ENCODE measurements at places on chromosomes 7 and 10. TPM values are rescaled to one million over a fixed set of nuclear protein-coding genes. Genes with fewer than 3 reads are reported as not detected.

GRCh38 chr10:78634389-78634815, 434.4 kb upstream of the ZMIZ1 start:
- no peak for DNase-seq

DNA sequence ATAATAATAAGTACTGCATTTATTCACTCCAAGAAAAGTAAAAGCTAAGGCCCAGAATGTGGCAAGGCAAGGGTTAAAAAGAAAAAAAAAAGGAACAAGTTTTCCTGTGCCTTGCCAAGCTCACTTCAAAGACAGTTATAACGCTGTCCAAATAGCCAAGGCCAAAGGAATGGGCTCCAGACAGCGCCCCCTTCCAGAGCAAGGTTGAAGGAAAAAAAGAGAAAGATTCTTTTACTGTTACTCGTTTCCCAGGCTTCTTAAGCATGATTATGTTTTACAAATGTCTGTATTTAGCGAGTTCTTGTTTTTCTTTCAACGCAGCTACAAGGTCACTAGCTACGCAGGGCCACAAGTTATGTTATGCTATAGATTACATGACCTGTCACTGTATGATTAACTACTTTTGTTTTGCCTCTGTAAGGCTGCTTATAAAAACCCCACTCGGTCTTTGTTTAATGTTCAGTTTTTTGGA, 9.1 kb upstream of the EIF4H start:
- peak; percentile 32 for DNase-seq

GRCh38 chr7:7834761-7835160, 116.4 kb upstream of the RPA3 start:
- no peak for DNase-seq

DNA sequence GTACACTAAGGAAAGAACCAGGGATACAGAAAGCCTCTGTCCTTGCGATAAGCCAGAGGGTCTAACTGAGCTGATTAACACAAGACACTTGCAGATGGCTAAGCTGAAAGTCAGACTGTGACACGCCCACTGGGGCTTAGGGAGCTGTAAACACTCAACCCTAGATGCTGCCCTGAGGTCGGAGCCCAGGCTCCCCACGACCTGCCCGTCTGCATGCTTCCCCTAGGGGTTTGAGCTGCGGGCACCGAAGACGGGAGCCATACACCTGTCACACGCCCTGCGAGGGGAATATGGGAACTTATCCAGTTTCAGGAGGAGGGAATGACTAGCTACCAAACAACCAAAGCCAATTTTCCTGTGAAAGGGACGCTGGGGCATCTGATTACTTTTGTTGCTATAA, 96.0 kb downstream of the HTR5A start:
- no peak for DNase-seq

DNA sequence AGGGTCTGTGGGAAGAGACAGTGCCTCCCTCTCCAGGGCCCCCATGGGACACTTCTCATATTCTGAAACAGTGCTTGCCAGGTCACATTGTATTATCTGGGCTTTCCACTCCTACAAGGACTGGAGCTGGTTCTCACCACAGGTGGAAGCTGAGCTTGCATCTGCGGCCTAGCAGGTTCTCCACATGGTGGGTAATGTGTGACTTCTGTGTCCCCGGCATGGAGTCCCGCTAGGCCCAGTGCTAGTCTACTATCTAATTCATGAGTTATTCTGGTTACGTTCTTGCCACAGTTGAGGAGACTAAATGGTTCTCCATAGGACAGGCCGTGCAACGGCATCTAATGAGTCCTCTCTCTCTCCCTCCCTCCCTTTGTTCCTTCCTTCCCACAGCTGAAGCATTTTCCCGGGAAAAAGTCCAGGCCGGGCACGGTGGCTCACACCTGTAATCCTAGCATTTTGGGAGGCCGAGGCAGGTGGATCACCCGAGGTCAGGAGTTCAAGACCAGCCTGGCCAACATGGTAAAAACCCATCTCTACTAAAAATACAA, 27.7 kb downstream of the PRLHR start:
- DNase-seq: no peak

DNA sequence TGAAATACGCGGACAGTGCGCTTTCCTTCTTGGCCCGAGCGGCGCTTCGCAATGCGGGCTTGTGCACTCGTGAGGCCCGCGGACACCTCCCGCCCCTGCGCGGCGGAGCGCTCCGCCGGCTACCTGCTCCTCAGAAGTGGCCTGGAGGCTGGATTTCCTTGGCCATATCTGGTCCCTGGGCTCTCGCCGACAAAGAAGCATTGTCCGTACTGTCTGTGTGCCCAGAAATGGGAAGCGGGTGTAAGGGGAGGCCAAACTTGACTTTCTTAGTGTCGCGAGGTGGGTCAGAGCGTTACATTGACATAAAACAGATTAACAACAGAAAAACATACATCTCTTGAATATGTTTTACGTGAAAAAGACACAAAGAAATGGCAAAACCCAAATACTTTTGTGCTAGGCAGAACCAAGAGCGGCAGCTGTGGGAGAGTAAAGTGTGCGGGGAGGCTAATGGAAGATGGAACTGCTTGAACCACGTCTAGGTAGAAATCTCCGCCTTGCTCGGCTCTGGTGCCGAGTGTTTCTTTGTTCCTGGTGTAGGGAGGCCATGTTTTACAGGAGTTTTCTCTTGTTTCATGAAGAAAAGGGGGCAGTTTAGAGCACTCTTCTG, 1.4 kb downstream of the LANCL2 start:
- DNase-seq: peak; percentile 30

DNA sequence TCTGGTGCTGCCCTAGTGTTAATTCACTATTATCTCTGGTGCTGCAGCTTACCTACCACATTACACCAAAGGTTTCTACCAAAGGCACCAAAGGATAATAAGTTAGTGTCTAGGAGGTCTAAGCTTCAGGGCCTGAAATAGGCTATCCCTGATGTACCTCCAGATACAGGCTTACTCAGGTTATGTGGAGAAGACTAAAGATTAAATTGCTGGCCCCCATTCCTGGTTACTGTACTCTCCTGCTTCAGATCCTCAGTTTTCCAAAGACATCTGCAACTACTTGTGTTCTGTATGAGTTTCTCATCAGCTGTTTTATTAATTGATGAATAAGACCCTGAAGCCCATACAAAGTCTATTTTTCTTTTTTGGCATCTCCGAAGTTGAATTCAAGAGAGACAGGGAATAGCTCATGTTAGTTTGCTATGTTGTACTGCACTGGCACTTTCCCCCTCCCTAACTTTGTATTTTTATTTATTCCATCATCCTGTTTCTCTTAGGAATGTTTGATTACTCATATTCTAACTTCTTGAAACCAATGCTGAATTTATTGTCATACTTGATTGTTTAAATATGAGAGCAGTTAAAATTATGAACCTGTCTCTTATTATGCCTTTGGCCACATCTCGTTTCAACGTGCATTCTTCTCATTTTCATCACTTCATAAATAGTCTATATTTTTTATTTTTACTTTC, 85.9 kb downstream of the PON1 start:
- DNase-seq: no peak

DNA sequence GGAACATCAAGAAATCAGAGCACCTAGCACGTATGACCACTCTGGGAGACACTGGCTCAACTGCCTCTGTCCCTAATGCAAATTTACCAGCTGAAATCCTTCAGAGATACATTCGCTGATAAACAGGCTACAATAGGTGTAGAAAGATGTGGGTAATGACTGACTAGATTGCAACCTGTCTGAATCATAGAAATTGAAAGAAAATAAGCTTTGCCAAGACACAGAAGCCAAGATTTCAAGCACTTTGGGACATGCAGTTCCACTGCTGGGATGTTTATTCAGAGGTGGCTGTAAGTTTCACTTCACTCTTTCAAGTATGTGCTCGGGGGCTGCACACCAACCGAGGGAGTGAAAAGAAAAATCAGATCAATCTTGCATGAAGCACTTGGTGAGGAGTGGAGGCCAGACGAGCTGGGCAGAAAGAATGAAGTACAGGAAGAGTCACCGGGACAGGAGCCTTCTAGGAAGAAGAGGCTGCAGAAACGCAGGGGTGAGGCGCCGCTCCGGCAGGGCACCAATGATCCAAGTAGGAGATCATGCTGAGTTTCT, 276.7 kb downstream of the PARD3 start:
- DNase-seq: peak; percentile 53

- DNase-seq: peak; percentile 28
These were observed 3.0 kb downstream of the GCC1 start for GRCh38 chr7:127582361-127582760.

The INA gene
- total RNA-seq: 0.31 TPM

The NRAP gene
- not detected for total RNA-seq
